Activated T-cell treated with anti-CD3 and anti-CD28 coated beads, Interleukin-2, amount 50 U/mL, for 72 hours (primary cell): ENCODE measurements at places on chromosomes 4 and X.

DNA sequence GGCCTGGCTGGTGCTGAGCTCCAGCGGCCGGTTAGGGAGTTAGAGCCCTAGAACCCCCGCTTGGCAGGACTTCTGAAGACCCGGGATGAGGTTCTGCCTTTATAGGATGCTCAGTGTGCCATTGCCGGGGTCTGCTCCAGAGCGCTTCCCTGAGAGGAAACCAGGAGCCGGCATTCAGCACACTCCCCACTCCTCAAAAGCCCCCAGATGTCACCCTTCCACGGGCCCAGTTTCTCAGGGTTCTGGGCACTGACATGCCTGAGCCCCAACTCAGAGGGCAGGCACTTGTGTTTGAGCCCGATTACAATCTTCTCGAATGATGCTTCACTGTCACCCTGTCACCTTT is 6.5 kb downstream of the NKX3-2 start:
- H3K27ac ChIP-seq, result no peak overlapping the region
- H3K4me3 ChIP-seq, result peak overlapping the region; percentile 83
- H3K36me3 ChIP-seq, result peaks cover 7% of the 10 kb centered on the region
- H3K27me3 ChIP-seq, result peaks cover 90% of the 10 kb centered on the region
- peaks cover 58% of the 10 kb centered on the region for H3K4me1 ChIP-seq

- H3K27me3 ChIP-seq, result no peaks in the 10 kb centered on the region
- no peak overlapping the region for H3K27ac ChIP-seq
- no peaks in the 10 kb centered on the region for H3K4me1 ChIP-seq
- H3K36me3 ChIP-seq, result no peaks in the 10 kb centered on the region
These were observed 43.5 kb downstream of the NUDT9 start for GRCh38 chr4:87465739-87466366.

- H3K4me1 ChIP-seq, result no peaks in the 10 kb centered on the region
- no peak overlapping the region for H3K4me3 ChIP-seq
- DNase-seq, result no peak
- H3K27ac ChIP-seq, result no peak overlapping the region
These were observed 62.7 kb upstream of the EDNRA start for GRCh38 chr4:147418226-147418625.

- H3K4me3 ChIP-seq, result peak within 1 kb of the TSS; percentile 70
- no peak within 1 kb of the TSS for H3K27ac ChIP-seq
- peaks cover 18% of the 10 kb centered on the region for H3K4me1 ChIP-seq
- H3K27me3 ChIP-seq, result peaks cover 44% of the 10 kb centered on the region
These were observed at the start of gene TLL1 for GRCh38 chr4:165872461-165873297. Gene TLL1, plus strand, starts transcription at chr4:165873237. Its CDS starts 668 bp downstream, at chr4:165873905.

DNA sequence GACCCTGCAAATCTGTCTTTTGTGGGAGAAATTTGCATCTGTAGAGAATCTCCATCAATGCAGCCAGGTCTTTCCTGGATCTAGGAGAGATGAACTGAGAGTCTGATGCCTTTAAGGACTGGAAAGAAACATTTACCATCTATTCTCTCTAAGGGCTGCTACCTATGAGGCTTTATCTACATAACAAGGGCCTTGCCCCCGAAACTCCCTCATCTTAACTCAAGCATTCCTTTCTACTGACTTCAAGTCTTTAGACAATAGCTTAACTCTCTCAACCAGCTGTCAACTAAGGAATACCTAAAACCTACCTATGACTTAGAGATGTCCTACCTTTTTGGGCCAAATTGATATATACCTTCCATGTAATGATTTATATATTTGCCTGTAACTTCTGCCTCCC is 32.1 kb downstream of the MAGEB17 start:
- H3K4me1 ChIP-seq, result no peaks in the 10 kb centered on the region
- H3K36me3 ChIP-seq, result no peaks in the 10 kb centered on the region
- no peak overlapping the region for H3K4me3 ChIP-seq
- DNase-seq, result no peak
- H3K27me3 ChIP-seq, result peaks cover 48% of the 10 kb centered on the region

DNA sequence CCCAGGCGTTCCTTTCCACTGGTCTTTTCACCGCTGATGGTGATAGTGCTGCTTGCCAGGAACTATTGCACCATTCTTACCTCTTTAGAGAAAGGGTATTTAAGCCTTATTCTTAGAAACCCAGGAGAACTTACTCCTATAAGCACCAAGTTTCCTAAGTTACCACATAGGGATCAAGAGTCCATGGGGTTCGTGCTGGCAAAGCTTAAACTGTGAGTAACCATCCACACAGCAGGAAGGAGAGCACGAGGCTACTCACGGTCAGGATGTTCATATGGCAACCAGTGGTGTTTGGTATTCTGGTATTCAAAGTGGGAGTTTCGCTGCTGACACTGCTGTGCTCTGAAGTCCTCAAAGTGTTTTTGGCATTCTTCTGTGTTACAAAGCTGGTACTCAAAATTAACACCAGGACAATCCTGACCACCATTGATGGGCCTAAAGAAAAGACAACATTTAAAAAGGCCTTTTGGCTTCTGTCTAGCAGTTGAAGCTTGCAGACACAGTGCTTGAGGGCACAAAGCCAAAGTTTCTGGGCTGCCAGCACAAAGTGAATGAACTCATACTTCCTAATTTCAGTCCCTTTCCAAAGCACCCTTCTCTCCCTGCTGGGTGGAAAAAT is 256.9 kb downstream of the ADAMTS3 start:
- no peaks in the 10 kb centered on the region for H3K36me3 ChIP-seq
- no peak overlapping the region for H3K4me3 ChIP-seq
- no peak overlapping the region for H3K27ac ChIP-seq

DNA sequence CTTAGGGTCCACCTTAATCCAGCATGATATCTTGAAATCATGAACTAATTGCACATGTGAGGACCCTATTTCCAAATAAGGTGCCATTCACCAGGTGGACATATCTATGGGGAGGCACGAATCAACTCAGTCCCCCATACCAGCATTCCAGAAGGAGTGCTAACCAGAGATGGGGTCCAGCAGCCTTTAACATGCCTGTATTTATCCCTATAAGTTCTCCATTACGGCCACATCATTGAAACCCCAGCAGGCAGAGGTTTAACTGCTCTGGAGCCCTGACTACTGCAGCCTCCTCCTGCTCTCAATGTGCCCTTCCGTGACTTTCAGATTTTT is 3.2 kb upstream of the ASMTL start:
- H3K27me3 ChIP-seq, result no peaks in the 10 kb centered on the region
- no peak for DNase-seq
- peaks cover 21% of the 10 kb centered on the region for H3K4me1 ChIP-seq
- H3K27ac ChIP-seq, result peak overlapping the region; percentile 51
- no peak overlapping the region for H3K4me3 ChIP-seq

- peaks cover 19% of the 10 kb centered on the region for H3K27me3 ChIP-seq
- H3K4me3 ChIP-seq, result no peak overlapping the region
- H3K27ac ChIP-seq, result no peak overlapping the region
- no peaks in the 10 kb centered on the region for H3K4me1 ChIP-seq
- DNase-seq, result no peak
These were observed 45.3 kb upstream of the EDA2R start for GRCh38 chrX:66684196-66684595.

GRCh38 chr4:3158841-3159240 is 84.4 kb downstream of the HTT start:
- peaks cover 3% of the 10 kb centered on the region for H3K4me1 ChIP-seq
- H3K27me3 ChIP-seq, result no peaks in the 10 kb centered on the region
- H3K36me3 ChIP-seq, result peaks cover 60% of the 10 kb centered on the region
- H3K27ac ChIP-seq, result no peak overlapping the region

DNA sequence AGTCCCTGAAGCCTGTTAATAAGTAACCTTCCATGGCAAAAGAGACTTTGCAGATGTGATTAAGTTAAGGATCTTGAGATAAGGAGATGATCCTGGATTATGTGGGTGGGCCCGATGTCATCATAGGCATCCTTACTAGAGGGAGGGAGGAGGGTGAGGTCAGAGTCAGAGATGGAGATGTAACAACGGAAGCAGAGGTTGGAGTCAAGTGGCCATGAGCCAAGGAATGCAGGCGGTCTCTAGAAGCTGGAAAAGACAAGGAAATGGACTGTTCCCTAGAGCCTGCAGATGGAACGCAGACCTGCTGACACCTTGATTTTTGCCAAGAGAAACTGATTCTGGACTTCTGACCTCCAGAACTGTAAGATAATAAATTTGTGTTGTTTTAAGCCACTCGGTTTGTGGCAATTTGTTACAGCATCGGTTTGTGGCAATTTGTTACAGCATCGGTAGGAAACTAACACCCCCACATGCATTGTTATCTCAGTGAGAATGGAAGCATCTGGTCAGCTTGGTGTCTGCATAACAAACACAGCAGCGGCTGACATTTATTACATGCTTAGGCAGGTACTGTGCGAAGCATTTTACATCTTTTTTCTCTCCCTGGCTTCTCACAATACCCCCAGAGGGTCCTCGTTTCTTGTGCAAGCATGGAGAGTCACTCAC is 55.6 kb downstream of the CLDN34 start:
- no peak overlapping the region for H3K4me3 ChIP-seq
- H3K36me3 ChIP-seq, result peaks cover 1% of the 10 kb centered on the region
- no peak for DNase-seq
- H3K27ac ChIP-seq, result no peak overlapping the region

- no peak overlapping the region for H3K27ac ChIP-seq
- no peaks in the 10 kb centered on the region for H3K4me1 ChIP-seq
- no peak overlapping the region for H3K4me3 ChIP-seq
- DNase-seq, result no peak
- H3K36me3 ChIP-seq, result no peaks in the 10 kb centered on the region
These were observed 21.3 kb upstream of the CXCL6 start for GRCh38 chr4:73815145-73815544.

DNA sequence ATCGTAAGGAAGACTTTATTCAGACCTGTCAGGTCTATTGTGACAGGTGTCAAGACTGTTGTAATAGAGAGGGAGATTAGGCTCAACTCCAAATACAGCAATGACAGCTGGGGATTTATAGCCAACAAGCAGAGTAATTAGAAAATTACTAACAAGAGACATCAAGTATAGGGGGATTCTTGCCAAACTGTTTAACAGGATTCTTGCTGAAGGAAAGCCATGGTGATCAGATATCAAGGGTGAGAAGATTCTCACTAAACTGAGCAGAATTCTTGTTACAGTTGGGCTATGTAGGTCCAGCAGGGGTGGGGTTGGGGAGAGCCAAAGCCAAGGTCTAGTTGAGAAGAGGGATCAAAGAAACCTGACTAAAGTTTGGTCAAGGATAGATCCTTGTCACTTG is 461.0 kb upstream of the GALNT7 start:
- H3K4me3 ChIP-seq, result no peak overlapping the region
- H3K4me1 ChIP-seq, result no peaks in the 10 kb centered on the region
- H3K27me3 ChIP-seq, result no peaks in the 10 kb centered on the region
- DNase-seq, result no peak
- H3K27ac ChIP-seq, result no peak overlapping the region

DNA sequence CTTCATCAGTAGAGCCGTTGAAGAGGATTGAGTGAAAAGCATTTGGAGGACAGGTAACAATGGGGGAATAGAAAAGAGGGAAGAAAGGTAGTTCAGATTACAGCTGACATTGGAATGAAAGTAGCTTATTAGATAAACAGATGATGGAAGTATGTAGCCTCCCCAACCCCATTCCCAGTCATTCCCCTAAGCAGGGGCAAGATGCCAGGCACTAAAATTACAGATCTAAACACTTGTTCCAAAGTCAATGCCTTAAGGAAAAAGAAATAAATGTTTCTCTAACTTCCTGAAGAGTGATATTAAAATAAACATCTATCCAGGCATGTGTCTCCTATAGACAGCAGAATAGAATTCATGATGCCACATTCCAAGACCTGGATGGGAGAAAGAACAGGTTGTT is 350.8 kb downstream of the PDGFC start:
- no peak for DNase-seq
- no peaks in the 10 kb centered on the region for H3K27me3 ChIP-seq
- H3K36me3 ChIP-seq, result no peaks in the 10 kb centered on the region
- H3K27ac ChIP-seq, result no peak overlapping the region

GRCh38 chr4:74715706-74716435 is 78.5 kb downstream of the BTC start:
- H3K4me1 ChIP-seq, result no peaks in the 10 kb centered on the region
- no peak overlapping the region for H3K27ac ChIP-seq
- no peak overlapping the region for H3K4me3 ChIP-seq
- H3K27me3 ChIP-seq, result peaks cover 8% of the 10 kb centered on the region
- DNase-seq, result no peak

DNA sequence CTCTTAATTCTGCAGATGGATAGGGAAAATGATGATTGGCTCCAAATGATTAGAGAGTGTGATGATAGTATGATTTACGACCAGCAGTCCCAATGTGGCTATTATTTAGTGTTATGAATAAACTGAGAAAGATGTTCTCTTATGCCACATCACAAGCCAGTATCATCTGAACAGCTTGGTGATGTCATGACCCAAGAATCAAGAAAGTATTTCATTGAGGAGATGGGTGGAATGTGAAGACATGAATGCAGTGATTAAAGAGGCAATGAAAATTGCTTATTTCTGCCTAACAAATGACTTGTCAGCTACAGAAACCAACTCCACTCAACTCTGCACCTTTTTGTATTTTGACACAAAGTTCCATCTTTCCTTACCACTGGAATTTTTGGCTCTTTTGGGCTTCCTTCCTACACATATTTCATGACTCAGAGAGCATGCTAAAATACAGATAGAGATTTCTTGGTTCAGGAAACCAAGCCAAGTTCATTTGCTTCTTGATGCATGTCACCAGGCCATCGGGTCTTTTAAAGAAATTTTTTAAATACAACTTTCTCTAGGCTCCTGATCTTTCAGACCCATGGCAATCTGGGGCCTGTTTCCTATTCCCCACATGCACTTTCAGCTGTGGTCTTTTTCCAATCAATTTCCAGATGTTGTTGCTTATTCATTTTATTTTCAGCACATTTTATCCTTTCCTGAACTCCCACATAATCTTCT is 174.2 kb downstream of the HHIP start:
- H3K4me3 ChIP-seq, result no peak overlapping the region
- no peaks in the 10 kb centered on the region for H3K27me3 ChIP-seq
- H3K27ac ChIP-seq, result no peak overlapping the region

DNA sequence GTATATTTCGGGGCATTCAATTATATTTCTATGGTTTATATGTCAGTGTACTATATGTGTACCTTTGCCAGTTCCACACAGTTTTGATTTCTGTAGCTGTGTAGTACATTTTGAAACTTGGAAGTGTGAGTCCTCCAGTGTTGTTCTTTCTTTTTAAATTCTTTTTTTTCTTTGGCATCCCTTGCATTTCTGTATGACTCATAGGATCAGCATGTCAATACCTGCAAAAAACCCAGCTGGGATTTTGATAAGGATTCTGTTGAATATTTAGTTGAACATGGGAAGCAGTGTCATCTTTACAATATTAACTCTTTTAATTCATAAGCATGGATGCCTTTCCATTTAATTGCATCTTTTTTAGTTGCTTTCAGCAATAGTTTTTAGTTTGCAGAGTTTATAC is 100.0 kb downstream of the SH3BGRL start:
- no peak overlapping the region for H3K4me3 ChIP-seq
- H3K27ac ChIP-seq, result no peak overlapping the region
- H3K4me1 ChIP-seq, result no peaks in the 10 kb centered on the region
- no peaks in the 10 kb centered on the region for H3K27me3 ChIP-seq
- no peaks in the 10 kb centered on the region for H3K36me3 ChIP-seq
- no peak for DNase-seq
